ENCODE measurements at places on chromosomes 2 and 18.

DNA sequence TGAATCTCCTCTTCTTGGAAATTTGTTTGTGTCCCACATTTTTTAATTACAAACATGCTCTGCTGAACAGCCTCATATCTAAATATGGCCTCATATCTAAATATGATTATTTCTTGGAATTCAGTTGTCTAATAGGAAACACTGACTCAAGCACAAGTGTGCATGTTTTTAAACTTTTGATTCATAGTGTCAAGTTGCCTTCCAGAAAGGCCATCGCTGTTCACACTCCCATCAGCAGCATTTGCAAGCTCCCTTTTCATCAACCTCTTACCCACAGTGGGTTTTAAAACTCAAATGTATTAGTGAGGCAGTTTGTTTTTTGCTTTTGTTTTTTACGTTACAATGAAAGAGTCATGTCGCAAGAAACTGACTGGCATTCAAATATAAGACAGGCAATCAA, 65.2 kb upstream of the SMAD2 start:
- no peak for DNase-seq

DNA sequence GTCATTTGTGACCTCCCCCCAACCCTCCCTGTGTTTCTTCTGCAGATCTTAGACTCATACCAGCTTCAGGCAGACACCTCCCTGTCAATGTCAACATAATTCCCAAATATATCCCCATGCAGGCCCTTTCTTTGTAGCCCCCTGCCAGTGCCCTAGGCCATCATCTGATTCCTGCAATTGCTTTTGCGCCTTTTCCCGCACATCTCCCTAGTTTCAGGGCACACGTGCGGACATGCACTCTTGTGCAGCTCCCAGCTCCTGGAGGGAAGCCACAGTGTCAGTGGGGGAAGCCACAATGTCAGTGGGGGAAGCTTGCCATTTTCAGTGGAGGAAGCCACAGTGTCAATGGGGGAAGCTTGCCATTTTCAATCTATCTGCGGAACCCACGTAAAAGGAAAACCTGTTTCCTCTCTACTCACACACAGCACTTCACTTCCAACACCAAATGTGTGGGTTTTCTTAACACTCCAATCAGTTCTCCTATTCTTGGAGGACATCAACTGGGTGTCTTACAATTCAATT, 256.4 kb downstream of the ACKR3 start:
- DNase-seq: no peak

DNA sequence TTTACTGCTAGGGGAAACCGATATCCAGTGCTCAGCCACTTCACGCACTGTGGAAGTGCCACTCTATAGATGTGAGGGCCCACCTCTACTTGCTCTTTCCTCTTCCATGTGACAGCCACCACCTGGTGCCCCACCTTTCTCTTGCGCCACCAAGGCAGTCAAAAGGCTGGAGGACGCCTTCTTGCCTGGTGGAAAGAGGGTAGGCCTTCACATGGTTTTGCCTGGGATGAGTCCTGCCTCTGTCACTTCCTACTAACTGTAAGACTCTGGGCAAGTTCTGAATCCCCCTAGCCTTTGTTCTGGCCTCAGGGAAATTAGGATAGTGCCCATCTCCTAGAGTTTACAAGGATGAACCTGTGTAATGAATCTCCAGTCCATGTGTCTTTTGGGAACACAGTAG, 66.1 kb upstream of the ODC1 start:
- DNase-seq: no peak

- peak; percentile 10 for DNase-seq
Observed at GRCh38 chr2:148565272-148565894, 79.2 kb upstream of the EPC2 start.

DNA sequence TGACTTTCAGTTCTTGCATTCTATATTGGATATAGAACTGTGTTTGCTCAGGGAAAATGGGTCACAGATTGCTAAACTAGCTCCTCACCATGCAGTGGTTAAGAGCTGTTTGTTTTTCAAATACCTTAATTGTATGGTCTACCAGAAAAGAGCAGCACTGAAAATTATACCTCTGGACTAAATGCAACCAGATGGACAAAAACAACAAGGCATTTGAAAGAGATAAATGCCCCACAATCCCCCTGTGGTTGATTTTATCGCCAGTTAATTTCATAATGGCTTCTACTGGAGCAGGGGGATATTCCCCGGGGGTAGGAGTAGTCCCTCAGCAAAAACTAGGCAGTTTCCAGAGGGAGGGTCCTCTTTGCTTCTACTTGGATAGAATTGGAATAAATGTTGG, 267.9 kb upstream of the TNP1 start:
- DNase-seq: no peak
